Thyroid gland (tissue), 4 donors: ENCODE measurements at places on chromosomes 12 and 14. TPM values are rescaled to one million over a fixed set of nuclear protein-coding genes. Genes with fewer than 3 reads are reported as not detected.
A peak's percentile ranks its signal among the peaks of the same experiment; 100 is the strongest.

- H3K27me3 ChIP-seq = no peaks in the 10 kb centered on the region
- peak overlapping the region; percentile 73 for H3K27ac ChIP-seq
- no peaks in the 10 kb centered on the region for H3K36me3 ChIP-seq
- peaks cover 81% of the 10 kb centered on the region for H3K4me1 ChIP-seq
- H3K4me3 ChIP-seq = no peak overlapping the region
- no peak for DNase-seq
Measured at GRCh38 chr14:93048843-93049242, 66.9 kb downstream of the ITPK1 start.

- no peaks in the 10 kb centered on the region for H3K27me3 ChIP-seq
- no peak for DNase-seq
- H3K4me3 ChIP-seq = no peak overlapping the region
- H3K4me1 ChIP-seq = peaks cover 7% of the 10 kb centered on the region
Measured at GRCh38 chr14:85243321-85243720, 286.6 kb upstream of the FLRT2 start.

- no peaks in the 10 kb centered on the region for H3K36me3 ChIP-seq
- H3K4me3 ChIP-seq = no peak overlapping the region
- H3K27me3 ChIP-seq = no peaks in the 10 kb centered on the region
- no peak for DNase-seq
- no peaks in the 10 kb centered on the region for H3K4me1 ChIP-seq
Measured at GRCh38 chr14:87934185-87934584, 58.8 kb downstream of the GALC start.

DNA sequence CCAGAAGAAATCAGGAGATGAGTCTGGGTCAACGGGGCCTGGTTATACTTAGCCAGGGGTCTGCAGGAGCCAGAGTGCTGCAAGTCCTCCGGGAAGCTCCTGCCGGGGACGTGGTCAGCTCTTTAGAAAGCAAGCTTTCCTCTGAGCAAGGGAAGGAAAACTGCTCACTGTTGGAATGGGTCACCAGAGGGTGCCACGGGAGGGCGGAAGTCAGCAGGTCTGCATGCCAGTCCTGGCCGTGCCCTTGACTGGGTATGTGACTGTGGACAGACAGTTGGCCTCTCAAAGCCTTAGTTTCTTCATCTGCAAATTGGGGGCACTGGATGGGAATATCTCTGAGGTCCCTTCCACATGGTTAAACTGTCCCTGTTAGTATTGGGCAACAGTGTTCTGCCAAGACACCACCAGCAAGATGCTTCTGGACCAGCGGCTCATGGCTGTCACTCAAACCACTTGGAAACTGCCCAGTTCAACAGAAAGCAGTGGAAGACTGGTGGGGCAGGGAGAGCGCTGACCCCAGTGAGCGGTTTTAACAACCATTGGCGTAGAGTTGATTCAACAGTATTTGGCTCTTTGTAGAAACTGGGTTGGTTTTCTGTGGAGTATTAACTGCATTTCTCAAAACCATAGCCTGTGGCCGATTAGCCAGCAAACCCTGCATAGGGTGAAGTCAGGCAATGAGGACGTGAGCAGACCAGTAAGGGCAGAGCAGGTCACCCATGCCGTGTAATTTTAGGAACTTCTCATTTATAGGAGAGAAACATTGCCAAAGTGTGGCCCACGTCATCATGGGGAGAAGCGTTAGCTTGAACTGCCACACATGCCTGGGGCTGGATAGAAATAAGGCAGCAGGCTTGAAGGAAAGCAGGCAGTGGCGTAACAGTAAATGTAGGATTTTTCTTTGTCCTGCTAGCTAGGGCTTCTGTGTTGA, 163.9 kb upstream of the PRMT8 start:
- H3K36me3 ChIP-seq = no peaks in the 10 kb centered on the region
- no peak overlapping the region for H3K4me3 ChIP-seq
- DNase-seq = peak; percentile 56
- H3K4me1 ChIP-seq = peaks cover 8% of the 10 kb centered on the region

- H3K4me1 ChIP-seq = no peaks in the 10 kb centered on the region
- H3K4me3 ChIP-seq = no peak overlapping the region
- no peaks in the 10 kb centered on the region for H3K27me3 ChIP-seq
- H3K27ac ChIP-seq = no peak overlapping the region
Measured at GRCh38 chr14:48814562-48814961, 771.6 kb downstream of the RPS29 start.

DNA sequence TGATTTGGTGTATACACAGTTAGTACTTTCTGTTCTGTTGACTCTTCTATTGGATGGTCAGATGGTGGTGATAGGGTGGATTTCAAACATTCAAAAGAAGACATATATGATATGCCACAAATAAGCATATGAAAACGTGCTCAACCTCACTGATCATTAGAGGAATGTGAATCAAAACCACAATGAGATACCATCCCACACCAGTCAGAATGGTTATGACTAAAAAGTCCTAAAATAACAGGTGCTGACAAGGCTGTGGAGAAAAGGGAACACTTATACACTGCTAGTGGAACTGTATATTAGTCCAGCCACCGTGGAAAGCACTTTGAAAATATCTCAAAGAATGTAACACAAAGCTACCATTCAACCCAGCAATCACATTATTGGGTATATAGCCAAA, 425.5 kb downstream of the C12orf50 start:
- no peak for DNase-seq
- H3K4me3 ChIP-seq = no peak overlapping the region
- no peaks in the 10 kb centered on the region for H3K4me1 ChIP-seq
- H3K27ac ChIP-seq = no peak overlapping the region

DNA sequence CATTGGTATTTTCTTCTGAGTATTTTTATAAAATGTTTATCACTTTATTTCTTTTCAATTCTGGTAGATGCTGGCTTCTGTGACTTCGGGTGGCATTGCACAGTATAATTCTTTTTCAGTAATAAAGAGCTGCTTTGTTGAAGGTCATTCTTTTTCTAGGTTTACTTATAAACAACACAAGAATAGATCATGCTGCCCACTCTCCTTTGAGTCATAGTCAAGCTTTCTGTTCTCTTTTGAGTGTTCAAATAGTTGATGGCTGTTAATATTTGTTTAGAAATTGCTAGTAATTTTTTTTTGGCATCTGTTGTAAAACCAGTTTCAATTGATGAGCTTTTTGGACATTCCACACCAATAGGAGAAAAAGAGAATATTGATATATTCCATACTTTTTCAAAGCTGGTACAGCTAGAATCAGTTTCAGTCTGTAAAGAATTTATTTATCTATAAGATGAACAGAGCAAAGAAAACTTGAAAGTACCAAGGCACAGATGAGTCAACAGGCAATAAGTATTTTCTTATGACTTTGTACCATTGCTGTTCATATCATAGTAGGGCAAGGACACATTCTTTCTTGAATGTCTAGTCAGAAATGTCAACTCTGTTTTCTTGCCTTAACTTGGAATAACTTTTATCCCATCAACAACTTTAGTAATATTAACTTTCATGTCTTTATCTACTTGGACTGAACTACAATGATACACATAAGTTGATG, 513.0 kb upstream of the SEL1L start:
- no peak for DNase-seq
- no peaks in the 10 kb centered on the region for H3K4me1 ChIP-seq
- H3K27ac ChIP-seq = no peak overlapping the region
- H3K4me3 ChIP-seq = no peak overlapping the region

- no peak overlapping the region for H3K27ac ChIP-seq
- no peaks in the 10 kb centered on the region for H3K36me3 ChIP-seq
- no peaks in the 10 kb centered on the region for H3K4me1 ChIP-seq
- H3K27me3 ChIP-seq = no peaks in the 10 kb centered on the region
Measured at GRCh38 chr12:89657066-89657465, 51.6 kb downstream of the ATP2B1 start.

GRCh38 chr12:53844994-53845844, 93.4 kb upstream of the HOXC13 start:
- no peak overlapping the region for H3K27ac ChIP-seq
- H3K4me1 ChIP-seq = no peaks in the 10 kb centered on the region
- no peak overlapping the region for H3K4me3 ChIP-seq
- DNase-seq = no peak
- no peaks in the 10 kb centered on the region for H3K36me3 ChIP-seq

DNA sequence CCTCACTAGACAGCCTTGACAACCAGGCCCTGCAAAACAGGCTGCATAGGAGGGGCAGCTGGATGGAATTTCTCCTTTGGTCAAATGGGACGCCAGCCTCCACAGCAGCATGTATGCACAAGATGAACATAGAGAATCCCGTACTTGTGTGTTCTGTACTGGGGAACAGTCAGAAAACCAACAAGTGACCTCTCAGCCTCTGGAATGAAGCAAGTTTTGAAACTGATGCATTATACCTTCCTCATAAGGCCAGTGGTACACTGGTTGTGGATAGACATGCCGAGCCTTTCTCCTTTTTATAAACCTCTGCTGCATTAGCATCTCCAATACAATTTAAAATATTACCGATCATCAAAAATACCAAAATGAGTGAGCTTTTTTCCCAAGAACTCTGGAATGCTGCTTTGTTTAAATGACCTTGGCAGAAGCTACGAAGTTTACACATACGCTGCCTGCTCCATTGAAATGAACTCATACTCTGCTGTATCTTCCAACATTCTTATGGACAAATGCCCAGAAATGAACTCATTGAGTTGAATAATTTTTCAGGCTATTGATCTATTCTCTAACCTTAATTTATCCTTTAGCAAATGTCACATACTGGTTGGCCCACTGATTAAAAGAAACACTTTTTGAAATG, 47.6 kb upstream of the FERMT2 start:
- no peak overlapping the region for H3K27ac ChIP-seq
- no peaks in the 10 kb centered on the region for H3K4me1 ChIP-seq
- no peaks in the 10 kb centered on the region for H3K27me3 ChIP-seq
- no peaks in the 10 kb centered on the region for H3K36me3 ChIP-seq
- no peak for DNase-seq
- H3K4me3 ChIP-seq = no peak overlapping the region

DNA sequence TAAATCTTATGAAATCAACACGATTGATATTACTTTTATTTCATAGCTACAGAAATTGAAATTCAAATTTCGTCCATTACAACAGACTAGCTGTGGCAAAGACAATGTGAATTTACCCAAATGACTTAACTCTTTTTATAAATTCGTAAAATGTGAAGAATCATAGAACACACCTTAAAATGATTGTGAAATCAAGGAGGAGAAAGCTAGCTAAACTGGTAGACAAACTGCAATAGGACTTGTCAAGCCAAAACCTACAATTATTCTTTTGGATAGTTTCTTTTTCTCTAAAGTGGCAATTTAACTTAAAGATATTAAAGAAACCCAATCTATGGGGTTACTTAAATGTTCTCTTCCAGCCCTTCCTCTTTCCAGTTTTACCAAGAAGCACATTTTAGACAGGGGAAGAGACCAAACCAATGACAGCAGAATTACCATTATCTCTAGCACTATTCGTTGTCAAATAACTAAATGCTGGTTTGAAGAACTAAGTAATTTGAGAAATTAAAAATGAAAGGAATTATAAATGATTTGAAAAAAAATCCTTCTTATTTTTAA, 807 bp upstream of the SLC16A7 start:
- H3K27ac ChIP-seq = peak overlapping the region; percentile 94
- no peak for DNase-seq
- H3K4me1 ChIP-seq = peaks cover 5% of the 10 kb centered on the region
- H3K36me3 ChIP-seq = no peaks in the 10 kb centered on the region
- no peaks in the 10 kb centered on the region for H3K27me3 ChIP-seq
- no peak overlapping the region for H3K4me3 ChIP-seq

- H3K27ac ChIP-seq = no peak overlapping the region
- no peaks in the 10 kb centered on the region for H3K27me3 ChIP-seq
- DNase-seq = no peak
- no peaks in the 10 kb centered on the region for H3K4me1 ChIP-seq
- no peaks in the 10 kb centered on the region for H3K36me3 ChIP-seq
Measured at GRCh38 chr14:44804391-44804790, 157.4 kb downstream of the KLHL28 start.

DNA sequence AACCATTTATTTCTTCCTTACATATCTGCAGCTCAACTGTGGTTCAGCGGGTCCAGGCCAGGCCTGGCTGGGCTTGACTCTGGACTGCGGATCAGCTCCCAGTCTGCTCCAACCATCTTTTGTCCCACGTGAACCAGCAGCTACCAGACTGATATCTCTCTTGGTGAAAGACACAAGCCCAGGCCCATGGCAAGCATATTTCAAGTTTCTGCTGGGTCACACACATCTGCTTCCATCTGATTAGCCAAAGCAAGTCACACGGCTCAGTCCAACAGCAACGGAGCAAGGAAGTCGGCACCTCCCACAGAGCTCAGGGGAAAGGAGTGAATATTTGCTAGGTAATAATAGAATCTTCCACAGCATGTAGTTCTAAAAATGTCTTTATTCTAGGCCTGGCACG, 24.7 kb upstream of the MARK3 start:
- no peak overlapping the region for H3K27ac ChIP-seq
- H3K36me3 ChIP-seq = no peaks in the 10 kb centered on the region
- no peaks in the 10 kb centered on the region for H3K27me3 ChIP-seq
- H3K4me3 ChIP-seq = no peak overlapping the region
- H3K4me1 ChIP-seq = no peaks in the 10 kb centered on the region

DNA sequence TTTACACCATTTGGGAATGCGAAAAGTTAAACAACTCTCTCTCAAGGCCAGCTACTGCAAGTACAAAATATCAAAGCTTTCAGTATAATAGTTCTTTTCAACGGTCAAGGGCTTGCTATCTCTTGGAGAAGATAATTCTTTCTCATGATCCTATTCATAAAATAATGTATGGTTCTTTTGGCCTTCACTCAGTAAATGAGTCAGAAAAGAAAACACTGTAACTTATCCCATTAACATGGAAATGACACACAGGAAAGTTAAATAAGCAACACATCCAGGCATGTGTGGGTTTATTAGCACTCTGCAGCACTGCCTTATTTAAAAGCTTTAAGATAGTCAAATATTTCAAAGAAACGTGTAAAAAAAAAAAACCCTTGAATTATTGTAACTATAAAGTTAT, 36.9 kb downstream of the ZFC3H1 start:
- H3K36me3 ChIP-seq = peaks cover 70% of the 10 kb centered on the region
- H3K4me1 ChIP-seq = no peaks in the 10 kb centered on the region
- no peaks in the 10 kb centered on the region for H3K27me3 ChIP-seq

GRCh38 chr14:41860586-41860985, 253.9 kb downstream of the LRFN5 start:
- H3K27me3 ChIP-seq = no peaks in the 10 kb centered on the region
- H3K4me3 ChIP-seq = no peak overlapping the region
- DNase-seq = no peak
- H3K4me1 ChIP-seq = no peaks in the 10 kb centered on the region
- H3K36me3 ChIP-seq = no peaks in the 10 kb centered on the region
- no peak overlapping the region for H3K27ac ChIP-seq

GRCh38 chr12:75585330-75585729, 73.9 kb upstream of the KRR1 start:
- H3K4me1 ChIP-seq = no peaks in the 10 kb centered on the region
- H3K27me3 ChIP-seq = no peaks in the 10 kb centered on the region
- no peak overlapping the region for H3K27ac ChIP-seq
- H3K36me3 ChIP-seq = no peaks in the 10 kb centered on the region
- DNase-seq = no peak

RHEBL1 gene
- not detected for total RNA-seq

SLC17A8 gene
- not detected for total RNA-seq

SLC35E3 gene
- 4.0 TPM for total RNA-seq

PRKD1 gene
- 12.7 TPM for total RNA-seq

LETMD1 gene
- total RNA-seq = 69.6 TPM

ERP27 gene
- 5.0 TPM for total RNA-seq

DAAM1 gene
- 29.4 TPM for total RNA-seq

SMIM41 gene
- total RNA-seq = not detected

MCRS1 gene
- 56.7 TPM for total RNA-seq

REC8 gene
- total RNA-seq = 6.4 TPM
